Neuronal stem cell (in vitro differentiated cells): ENCODE measurements at places on chromosomes 6 and 20.

DNA sequence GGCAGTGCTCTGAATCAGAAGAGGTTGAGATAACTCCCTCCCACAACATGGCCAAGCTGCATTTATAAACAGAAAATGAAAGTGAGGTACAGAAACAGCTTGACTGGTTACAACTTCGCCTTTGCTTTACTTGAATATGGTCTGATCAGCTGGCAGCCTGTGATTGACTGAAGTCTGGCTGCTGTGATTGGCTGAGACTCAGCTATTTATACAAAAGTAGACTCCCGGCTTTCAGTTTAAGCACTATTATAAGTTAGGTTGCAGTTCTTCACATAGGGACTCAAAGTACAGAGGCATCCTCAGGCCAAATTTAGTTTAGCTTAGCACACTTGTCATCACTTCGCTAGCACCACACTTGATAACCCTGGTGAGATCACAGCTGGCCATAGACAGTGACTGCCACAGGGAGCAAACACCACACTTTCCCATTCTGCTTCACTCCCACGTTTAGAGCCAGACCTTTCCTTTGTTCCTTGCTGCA lies 362.6 kb downstream of the EPM2A start:
- peak; percentile 2 for DNase-seq

DNA sequence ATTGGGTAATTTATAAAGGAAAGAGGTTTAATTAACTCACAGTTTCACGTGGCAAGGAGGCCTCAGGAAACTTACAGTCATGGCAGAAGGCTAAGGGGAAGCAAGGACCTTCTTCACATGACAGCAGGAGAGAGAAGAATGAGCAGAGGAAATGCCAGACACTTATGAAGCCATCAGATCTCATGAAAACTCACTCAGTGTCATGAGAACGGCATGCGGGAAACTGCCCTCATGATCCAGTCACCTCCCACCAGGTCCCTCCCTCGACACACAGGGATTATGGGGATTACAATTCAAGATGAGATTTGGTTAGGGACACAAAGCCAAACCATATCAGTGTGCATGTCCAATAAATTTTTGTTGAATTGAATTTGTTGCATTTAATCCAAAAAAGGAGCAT lies 52.0 kb downstream of the ECT2L start:
- no peak for DNase-seq

GRCh38 chr6:35796236-35796635 lies 887 bp downstream of the CLPS start:
- no peak for DNase-seq

DNA sequence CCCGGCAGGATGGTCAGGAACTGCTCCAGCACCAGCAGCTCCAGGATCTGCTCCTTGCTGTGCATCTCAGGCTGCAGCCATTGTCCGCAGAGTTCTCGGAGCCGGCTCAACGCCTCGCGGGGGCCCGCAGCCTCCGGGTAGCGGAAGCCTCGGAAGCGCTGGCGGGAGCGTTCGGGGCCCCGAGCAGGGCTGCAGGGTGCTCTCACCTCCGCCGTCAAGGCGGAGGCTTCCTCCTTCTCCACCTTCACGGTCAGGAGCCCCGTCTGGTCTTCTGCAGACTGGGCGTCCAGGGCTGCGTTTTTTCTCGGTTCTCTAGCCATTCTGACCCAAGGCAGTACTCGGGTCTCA lies 434 bp downstream of the ZKSCAN4 start:
- DNase-seq, result peak; percentile 8

- DNase-seq, result no peak
Measured at GRCh38 chr6:44657206-44657819, 269.8 kb downstream of the CDC5L start.

GRCh38 chr6:98909236-98909635 lies 38.5 kb downstream of the FBXL4 start:
- DNase-seq, result no peak

DNA sequence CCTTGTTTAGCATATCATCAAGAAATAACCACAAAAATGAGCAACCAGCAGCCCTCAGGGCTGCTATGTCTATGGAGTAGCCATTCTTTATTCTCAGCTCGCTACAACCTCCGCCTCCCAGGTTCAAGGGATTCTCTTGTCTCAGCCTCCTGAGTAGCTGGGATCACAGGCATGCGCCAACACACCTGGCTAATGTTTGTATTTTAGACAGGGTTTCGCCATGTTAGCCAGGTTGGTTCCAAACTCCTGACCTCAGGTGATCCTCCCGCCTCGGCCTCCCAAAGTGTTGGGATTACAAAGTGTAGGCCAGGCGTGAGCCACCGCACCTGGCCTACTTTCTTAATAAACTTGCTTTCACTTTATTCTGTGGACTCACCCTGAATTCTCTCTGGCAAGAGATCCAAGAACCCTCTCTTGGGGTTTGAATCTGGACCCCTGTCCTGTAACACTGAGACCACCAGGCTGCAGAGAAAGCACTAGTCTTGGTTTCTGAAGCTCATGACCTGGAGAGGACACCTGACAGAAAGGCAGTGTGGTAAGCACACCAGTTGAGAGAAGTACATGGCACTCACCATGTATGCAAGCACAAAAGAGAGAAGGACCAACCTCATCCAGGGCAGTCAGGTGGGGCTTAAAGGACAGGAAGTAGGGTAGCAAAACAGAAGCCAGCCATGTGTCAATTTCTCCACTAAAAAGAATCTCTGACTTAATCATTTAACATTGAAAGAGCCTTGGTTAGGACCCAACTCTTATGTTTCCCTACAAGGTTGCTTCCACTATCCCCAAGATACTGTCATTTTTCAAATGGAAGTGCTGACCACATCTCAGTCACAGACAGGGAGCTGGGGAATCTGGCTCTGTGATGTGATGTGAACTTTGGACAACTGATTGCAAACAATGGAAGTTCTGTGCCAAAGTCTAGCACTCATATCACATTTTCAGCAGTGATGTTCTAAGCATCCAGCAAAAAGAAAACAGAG lies 97.4 kb upstream of the DST start:
- DNase-seq, result no peak

GRCh38 chr6:20029979-20030378 lies 182.3 kb downstream of the MBOAT1 start:
- DNase-seq, result no peak

- DNase-seq, result no peak
Measured at GRCh38 chr6:2914318-2914660, 11.2 kb upstream of the SERPINB9 start.

- DNase-seq, result no peak
Measured at GRCh38 chr20:21613512-21613911, 92.0 kb upstream of the PAX1 start.

GRCh38 chr20:39547546-39548408 lies 585.6 kb downstream of the DHX35 start:
- no peak for DNase-seq

- DNase-seq, result no peak
Measured at GRCh38 chr20:11672959-11673358, 244.7 kb upstream of the BTBD3 start.

DNA sequence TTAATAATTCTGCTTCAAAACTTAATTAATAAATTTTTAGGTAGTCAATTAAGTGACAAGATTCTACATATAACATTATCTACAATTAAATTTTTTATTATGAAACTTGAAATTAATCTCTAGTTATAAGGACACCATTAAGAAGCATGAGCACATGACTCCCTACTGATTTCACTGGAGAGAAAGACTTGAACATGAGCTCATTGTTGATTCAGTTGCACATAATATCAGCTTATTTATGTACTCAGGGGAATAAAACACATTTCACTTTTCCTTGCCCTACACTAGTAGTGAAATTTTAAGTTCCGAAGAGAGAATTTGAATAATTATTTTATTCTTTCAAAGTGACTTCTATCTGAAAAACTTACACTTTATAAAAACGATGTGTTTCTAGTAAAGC lies 370.2 kb upstream of the EPHA7 start:
- no peak for DNase-seq

GRCh38 chr20:8082989-8083388 lies 49.1 kb upstream of the PLCB1 start:
- no peak for DNase-seq

- no peak for DNase-seq
Measured at GRCh38 chr20:13113731-13114130, 105.0 kb downstream of the SPTLC3 start.
